WTC11 (cell line): ENCODE measurements at places on chromosomes 5 and 9.

- no peak overlapping the region for H3K4me3 ChIP-seq
- peaks cover 13% of the 10 kb centered on the region for H3K36me3 ChIP-seq
- no peak for DNase-seq
- peaks cover 12% of the 10 kb centered on the region for H3K4me1 ChIP-seq
Measured at GRCh38 chr9:92942688-92943616, 4.4 kb upstream of the FGD3 start.

DNA sequence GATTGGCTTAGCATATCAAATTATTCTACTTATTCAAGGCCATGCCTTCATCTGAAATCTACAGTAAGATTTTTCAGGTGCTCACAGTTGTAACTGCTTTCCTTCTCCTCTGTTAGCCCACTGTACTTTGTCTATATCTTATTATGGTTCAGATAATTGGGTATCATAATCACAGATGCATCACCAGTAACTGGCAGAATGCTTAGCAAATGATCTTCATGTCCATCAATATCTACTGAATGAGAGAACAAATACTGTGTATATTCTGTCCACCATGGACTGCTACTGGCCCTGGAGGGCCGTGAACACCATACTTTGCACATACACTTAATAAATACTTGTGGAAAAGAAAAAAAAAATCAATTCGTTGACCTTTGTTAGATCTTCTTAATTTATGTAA, 96.2 kb downstream of the MEF2C start:
- H3K27me3 ChIP-seq, result no peaks in the 10 kb centered on the region
- no peak for DNase-seq
- H3K27ac ChIP-seq, result peak overlapping the region; percentile 29; the same call in 1 of the 2 replicates
- peaks cover 31% of the 10 kb centered on the region for H3K4me1 ChIP-seq
- H3K4me3 ChIP-seq, result no peak overlapping the region

- H3K4me1 ChIP-seq, result no peaks in the 10 kb centered on the region
- no peaks in the 10 kb centered on the region; the same call in 1 of the 2 replicates for H3K27me3 ChIP-seq
- H3K4me3 ChIP-seq, result no peak overlapping the region
- H3K27ac ChIP-seq, result no peak overlapping the region
- no peaks in the 10 kb centered on the region for H3K36me3 ChIP-seq
Measured at GRCh38 chr5:22844636-22845035, 8.5 kb downstream of the CDH12 start.

DNA sequence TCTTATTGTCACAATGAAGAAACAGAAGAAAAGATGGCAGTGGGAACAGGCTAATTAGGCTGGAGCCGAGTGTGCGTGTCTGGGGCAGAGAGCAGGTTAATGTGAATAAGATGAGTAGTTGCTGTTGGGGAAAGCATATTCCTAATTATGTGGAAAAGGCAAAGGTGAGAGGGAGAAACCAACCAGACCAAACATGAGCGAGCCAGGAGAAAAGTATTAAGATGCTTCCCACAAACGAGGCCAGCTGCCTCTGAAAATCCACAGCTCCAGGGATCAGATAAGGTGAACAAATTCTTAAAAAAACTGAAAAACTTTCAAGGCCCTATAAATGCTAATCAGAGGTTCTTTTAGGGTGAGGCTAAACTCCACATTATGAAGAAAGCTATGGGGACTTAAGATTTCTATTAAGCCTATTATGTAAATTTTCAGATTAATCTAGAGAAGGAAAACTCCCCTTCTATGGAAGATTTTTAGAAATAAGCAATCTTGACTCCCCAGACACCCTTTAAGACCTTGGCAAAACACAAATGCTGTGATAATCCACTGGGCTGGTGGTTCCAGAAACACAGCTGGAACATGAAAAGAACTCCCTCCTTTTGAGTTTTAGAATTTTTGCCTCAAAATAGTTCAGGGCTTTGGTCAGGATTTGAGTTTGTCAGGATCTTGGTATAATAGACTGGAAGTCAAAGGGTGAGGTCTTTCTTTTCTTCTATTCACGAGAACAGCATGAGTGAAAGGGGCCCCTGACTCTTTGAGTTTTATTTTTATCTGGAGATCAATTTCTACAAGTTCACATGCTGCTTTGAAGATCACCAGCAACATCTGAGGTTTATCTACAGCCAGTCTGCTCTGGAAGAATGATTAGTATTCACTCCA, 238.1 kb downstream of the SPOCK1 start:
- DNase-seq, result no peak
- no peak overlapping the region for H3K4me3 ChIP-seq

DNA sequence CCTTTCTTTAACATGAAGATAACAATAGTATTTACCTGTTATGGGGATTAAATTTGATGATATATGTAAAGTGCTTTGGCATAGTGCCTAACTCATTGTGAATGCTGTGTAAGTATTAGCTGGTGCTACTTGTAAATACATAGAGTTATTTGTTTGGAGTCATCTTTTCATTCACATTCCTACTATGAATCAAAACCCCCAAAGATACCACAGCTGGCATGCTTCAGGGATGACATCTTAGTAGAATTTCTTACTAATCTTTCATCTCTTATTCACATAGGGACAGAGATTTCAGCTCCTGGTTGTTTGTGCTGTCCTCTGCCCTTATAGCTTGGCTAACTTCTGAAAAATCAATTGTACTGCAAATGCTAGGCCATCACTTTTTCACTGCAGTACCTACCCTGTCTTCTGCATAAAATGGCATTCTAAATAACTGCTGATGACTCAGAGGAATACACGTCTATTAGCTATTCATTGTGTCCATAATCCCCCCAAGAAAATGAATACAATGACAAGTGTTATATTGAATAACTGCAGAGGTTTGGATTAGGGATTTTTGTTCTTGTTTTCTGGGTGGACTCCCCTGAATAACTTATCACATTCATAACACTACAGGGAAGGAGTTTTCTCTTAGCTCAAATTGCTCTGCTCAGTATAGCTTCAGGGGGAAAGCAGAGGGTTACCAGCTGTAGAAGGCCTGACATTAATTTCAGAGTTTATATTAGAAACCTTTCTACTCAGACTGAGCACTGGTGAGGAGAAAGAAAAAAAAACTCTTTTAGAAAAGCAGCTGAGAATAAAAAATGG, 192.2 kb upstream of the C9orf72 start:
- H3K27ac ChIP-seq, result no peak overlapping the region
- H3K4me1 ChIP-seq, result peaks cover 39% of the 10 kb centered on the region
- H3K36me3 ChIP-seq, result peaks cover 12% of the 10 kb centered on the region

DNA sequence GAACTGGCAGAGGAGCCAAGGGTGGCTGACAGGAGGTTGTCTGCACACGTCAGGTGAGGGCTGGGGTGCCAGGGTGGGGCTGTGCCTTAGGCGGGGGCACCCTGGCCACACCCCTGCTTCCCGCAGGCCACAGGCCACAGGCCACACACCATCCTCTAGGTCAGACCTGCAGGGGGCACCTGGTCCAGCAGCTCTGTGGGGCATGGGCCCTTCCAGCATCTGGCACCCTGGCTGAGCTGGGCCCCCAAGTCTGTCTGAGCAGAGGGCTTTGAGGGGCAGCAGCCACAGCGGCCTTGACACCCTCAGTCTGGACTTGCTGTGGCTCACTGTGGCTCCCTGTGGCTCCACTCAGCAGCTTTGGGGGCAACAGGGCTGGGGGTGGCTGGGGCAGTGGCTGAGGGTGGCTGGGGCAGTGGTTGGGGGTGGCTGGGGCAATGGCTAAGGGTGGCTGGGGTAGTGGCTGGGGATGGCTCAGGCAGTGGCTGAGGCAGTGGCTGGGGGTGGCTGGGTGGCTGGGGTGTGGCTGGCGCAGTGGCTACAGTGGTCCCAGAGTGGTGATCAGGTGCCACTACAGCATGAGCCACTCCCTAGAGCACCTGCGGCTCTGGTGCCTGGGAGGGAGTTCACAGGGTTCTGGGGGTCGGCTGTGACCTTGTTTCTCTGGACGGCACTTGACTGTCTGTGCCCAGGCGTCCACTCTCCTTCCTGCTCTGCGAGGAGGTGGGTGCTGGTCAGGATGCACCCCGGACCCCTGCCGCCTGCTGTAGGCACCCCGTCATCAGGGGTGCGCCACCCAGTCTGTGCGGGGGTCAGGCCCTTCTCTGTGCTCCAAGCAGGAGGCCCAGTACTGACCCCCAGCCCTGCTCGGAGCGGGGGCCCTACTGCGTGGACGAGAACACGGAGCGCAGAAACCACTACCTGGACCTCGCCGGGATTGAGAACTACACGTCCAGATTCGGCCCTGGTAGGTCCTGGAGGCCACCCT, 27.1 kb downstream of the NKD2 start:
- peaks cover 4% of the 10 kb centered on the region; the same call in 1 of the 2 replicates for H3K4me1 ChIP-seq
- DNase-seq, result no peak
- no peak overlapping the region for H3K4me3 ChIP-seq
- no peak overlapping the region for H3K27ac ChIP-seq
- H3K27me3 ChIP-seq, result no peaks in the 10 kb centered on the region

- no peaks in the 10 kb centered on the region for H3K36me3 ChIP-seq
- no peak overlapping the region for H3K4me3 ChIP-seq
- H3K27ac ChIP-seq, result no peak overlapping the region
- H3K27me3 ChIP-seq, result no peaks in the 10 kb centered on the region
Measured at GRCh38 chr5:96176022-96176421, 214.4 kb upstream of the ELL2 start.

DNA sequence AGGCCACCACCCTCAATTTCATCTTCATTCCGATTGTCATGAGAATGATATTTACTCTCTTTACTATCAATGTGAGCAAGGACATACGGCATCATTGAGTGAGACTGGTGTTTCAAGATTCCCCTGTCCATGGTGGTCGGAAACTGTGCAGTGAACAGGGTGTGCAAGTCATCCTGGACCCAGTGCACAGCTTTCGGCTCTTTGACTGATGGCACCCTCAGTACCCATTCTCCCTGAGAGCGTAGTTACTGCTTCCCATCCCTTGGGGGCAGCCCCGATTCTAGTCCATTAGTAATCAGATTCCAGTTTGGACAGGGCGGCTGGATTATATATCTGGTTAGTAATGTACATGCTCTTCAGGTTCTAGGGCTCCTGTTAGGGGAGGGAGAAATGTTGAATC, 61.7 kb upstream of the SUB1 start:
- no peak overlapping the region for H3K27ac ChIP-seq
- H3K27me3 ChIP-seq, result no peaks in the 10 kb centered on the region; the same call in 1 of the 2 replicates
- H3K36me3 ChIP-seq, result no peaks in the 10 kb centered on the region
- H3K4me1 ChIP-seq, result no peaks in the 10 kb centered on the region
- H3K4me3 ChIP-seq, result no peak overlapping the region
- peak; percentile 15 for DNase-seq

DNA sequence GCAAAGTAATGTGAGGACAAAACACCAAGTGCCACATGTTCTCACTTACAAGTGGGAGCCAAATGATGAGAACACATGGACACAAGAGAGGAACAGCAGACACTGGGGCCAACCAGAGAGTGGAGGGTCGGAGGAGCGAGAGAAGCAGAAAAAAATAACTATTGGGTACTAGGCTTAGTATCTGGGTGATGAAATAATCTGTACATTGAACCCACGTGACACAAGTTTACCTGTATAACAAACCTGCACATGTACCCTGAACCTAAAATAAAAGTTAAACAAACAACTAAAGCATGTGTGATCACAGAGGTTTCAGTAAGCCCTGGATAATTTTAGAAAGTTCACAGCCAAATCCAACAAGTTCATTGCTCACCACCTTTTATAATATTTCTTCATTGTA, 160.1 kb downstream of the TENT4A start:
- no peak overlapping the region for H3K27ac ChIP-seq
- H3K4me1 ChIP-seq, result no peaks in the 10 kb centered on the region
- no peaks in the 10 kb centered on the region for H3K36me3 ChIP-seq

DNA sequence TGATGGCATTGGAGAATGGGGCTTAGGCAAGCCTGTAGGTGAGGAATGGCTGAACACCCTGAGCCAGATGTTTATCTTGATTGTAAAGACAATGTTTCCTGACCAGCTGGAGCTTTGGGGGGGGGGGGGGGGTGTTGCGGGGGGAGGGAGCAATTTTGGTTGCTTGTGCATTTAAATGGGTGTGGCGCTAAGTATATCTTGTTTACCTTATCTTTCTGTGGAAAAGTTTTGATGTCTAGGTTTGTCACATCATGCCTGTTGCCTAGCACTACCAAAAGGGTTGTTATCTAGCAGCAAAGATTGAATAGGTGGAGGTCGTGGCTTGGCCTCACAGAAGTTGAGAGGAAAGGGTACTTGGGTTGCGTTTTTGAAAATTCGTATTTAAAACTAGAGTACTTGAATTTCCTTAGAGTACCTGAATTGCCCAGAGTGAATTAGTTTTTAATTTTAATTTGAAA, 1.3 kb downstream of the SMAD5 start:
- peak overlapping the region; percentile 87 for H3K4me3 ChIP-seq
- no peak for DNase-seq
- peaks cover 39% of the 10 kb centered on the region for H3K4me1 ChIP-seq
- peaks cover 21% of the 10 kb centered on the region for H3K27me3 ChIP-seq

DNA sequence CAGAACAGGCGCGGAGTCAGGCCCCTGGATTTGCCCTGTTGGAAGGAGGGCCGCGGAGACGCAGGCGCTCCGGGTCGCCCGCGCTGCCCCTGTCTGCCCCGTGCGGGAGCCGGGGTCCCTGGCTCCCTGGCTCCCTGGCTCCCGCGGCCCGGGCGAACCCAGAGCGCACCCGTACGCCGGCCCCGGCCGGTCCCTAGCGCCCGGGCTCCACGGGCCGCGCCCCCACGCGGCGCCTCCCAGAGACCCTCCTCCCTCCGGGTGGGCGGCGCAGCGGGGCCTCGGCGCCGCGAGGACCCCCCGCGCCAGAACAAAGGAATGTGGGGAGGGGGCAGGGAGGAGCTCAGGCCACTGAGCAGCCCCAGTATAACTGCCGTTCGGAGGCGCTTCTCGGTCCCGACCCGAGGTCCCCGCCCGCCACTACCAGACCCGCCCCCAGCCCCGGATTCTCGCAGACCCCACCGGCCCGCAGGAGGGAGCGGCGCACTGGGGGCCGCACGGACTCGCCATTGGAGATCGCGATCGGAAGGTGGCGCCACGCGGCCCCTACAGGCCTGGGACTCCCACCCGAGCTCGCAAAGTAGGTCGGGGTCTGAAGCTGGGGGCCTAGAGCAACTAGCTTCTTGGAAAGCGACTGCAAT, 2.4 kb downstream of the NFIL3 start:
- no peak overlapping the region for H3K27ac ChIP-seq
- DNase-seq, result peak; percentile 60
- H3K36me3 ChIP-seq, result no peaks in the 10 kb centered on the region
- H3K4me1 ChIP-seq, result peaks cover 42% of the 10 kb centered on the region
- peak overlapping the region; percentile 99 for H3K4me3 ChIP-seq

DNA sequence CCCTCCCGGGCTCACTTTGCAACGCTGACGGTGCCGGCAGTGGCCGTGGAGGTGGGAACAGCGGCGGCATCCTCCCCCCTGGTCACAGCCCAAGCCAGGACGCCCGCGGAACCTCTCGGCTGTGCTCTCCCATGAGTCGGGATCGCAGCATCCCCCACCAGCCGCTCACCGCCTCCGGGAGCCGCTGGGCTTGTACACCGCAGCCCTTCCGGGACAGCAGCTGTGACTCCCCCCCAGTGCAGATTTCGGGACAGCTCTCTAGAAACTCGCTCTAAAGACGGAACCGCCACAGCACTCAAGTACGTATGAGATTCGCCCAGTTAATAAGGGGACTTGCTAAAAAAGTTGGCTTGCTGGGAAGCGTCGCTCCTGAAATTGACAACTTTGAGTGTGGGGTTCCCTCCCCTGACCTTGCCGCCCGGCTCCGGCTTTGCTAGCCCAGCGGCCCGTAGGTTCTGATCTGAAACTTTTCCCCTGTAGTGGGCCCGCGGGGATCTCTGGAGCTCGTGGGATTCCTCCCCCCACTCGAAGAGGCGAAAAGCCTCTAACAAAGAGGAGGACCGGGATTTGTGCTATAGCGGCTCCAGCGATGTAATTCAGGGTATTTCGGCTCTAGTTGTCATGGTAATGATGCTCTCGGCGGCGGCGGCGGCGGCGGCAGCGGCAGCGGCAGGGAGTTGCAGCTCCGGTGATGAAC, 572 bp downstream of the NR4A3 start:
- DNase-seq, result peak; percentile 61
- peaks cover 40% of the 10 kb centered on the region for H3K4me1 ChIP-seq
- peak overlapping the region; percentile 73 for H3K4me3 ChIP-seq
- no peak overlapping the region for H3K27ac ChIP-seq
- no peaks in the 10 kb centered on the region for H3K36me3 ChIP-seq
